NCI-H1105 (cell line): ENCODE measurements at places on chromosomes 3 and 15.
A peak's percentile ranks its signal among the peaks of the same experiment; 100 is the strongest.

GRCh38 chr15:61621146-61621545 is 392.0 kb upstream of the RORA start:
- DNase-seq: peak; percentile 33

DNA sequence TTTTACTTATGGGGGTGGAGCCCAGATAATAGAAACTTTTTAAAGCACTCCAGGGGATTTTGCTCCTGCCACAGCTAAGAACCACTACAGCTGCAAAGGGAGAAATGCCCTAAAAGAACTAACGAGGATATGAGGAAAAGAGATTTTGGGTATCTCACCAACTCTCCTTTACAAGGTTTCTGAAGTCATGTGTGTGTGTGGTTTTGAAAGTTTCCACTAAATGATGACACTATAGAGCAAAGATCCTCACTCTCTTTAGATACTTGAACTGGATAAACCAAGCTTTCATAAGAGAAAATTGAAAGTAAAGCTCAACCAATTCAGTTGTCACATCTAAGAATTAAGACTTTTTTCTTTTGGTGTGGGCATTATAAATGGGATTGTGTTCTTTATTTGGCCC is 455.3 kb upstream of the ALCAM start:
- DNase-seq: no peak

GRCh38 chr15:87374339-87374738 is 882.2 kb downstream of the NTRK3 start:
- DNase-seq: no peak

DNA sequence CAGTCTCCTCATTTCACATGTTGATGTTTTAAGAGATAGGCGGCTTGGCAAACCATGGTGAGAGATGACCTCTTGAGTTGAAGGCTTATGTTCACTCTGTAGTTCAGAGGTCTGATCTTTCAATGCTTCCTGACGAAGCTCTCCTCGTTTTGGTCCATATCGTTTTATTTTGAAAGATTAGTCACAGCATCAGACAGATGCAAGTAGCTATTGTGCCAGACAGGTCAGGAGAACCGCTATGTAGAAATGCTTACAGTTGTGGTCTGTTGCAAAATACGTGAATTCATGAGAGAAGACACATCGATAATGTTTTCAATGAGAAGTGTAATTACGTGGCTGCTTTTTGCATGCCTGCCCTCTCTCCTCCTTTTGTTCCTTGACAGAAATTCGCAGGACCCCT is 47.5 kb downstream of the CHL1 start:
- DNase-seq: no peak

DNA sequence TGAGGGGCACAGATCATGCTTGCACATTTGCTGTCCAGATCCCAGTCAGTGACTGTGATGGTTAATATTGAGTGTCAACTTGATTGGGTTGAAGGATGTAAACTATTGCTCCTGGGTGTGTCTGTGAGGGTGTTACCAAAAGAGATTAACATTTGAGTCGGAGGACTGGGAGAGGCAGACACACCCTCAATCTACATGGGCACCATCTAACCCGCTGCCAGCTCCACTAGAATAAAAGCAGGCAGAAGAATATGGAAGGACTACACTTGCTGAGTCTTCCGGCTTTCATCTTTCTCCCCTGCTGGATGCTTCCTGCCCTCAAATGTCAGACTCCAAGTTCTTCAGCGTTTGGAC is 5.1 kb downstream of the GP9 start:
- DNase-seq: no peak

GRCh38 chr15:40768521-40769273 is 1.1 kb upstream of the C15orf62 start:
- DNase-seq: no peak

GRCh38 chr15:57328479-57328878 is 47.8 kb upstream of the CGNL1 start:
- no peak for DNase-seq

DNA sequence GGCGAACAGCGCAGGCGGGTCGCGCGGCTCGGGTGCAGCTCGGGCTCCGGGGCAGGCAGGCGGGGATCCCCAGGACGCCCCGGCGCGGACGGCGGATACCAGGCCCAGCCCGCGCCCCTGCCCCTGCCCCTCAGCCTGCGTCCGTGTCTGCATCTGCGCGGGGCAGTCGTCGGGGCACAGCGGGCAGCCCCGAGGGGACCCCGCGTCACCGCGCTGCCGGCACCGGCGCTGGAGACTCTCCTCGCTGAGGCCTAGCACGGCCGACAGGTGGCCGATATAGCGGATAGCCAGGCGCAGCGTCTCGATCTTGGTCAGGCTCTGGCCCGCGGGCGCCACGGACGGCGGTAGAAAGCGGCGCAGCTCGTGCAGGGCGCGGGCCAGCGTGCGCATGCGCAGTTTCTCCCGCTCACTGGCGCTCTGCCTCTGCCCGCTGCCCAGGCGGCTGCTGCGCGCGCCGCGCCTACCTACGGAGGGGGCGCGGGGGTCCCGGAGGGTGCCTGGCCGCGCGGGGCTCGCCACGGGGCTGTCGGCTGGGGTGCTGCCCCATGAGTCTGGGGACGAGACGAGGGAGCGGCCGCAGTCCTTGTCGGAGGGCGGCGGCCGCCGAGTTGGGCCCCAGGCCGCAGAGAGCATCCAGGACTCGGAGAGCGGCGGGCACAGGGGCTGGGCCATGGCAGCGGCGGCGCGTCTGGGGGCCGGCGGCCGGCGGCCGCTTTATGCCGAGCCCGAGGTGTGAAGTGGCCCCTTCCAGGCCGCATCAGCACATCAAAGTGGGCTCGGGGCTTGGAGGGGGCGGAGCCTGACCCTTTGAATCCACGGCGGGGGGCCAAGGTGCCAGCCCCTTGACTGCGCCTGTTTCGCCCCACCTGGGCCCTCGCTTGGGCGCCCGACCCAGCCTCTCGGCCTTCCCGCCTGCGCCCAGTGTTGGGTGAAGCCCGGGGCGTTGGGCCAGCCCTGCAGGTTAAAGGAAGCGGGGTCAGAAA is at the start of gene MESP1:
Gene MESP1, minus strand, starts transcription at position 690 of the 983 bp plus-strand sequence. Its CDS starts 18 bp downstream, at position 672.
- DNase-seq: peak; percentile 74

GRCh38 chr3:13827256-13827655 is 52.6 kb downstream of the WNT7A start:
- no peak for DNase-seq

GRCh38 chr15:64209680-64210334 is 47.0 kb upstream of the PPIB start:
- peak; percentile 40 for DNase-seq

GRCh38 chr15:73030122-73030679 is 22.1 kb upstream of the NEO1 start:
- DNase-seq: no peak

- no peak for DNase-seq
These were observed 8.2 kb downstream of the PRKCD start for GRCh38 chr3:53169045-53169831.

GRCh38 chr3:48305396-48305795 is 28.1 kb downstream of the SPINK8 start:
- DNase-seq: no peak

DNA sequence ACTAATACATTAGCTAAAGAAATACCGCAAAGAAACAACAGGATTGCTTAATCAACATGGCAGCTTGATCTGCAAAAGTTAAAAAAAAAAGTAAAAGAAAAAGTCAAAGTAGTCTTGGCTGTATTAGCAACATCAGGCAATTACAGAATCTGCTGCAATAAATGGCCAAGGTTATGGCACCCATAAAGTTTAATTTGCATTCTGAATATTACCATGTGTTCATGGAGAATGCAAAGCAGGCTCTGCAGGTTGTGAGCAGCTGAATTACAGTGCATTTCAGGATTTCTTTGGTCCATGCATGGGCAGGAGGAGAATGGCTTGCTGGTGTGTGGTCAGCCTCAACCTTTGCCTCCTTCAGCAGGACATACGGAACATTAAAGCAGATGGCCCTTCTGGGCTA is 199.1 kb upstream of the AZI2 start:
- DNase-seq: no peak

- no peak for DNase-seq
These were observed 38.3 kb downstream of the CCNB2 start for GRCh38 chr15:59143281-59143680.

DNA sequence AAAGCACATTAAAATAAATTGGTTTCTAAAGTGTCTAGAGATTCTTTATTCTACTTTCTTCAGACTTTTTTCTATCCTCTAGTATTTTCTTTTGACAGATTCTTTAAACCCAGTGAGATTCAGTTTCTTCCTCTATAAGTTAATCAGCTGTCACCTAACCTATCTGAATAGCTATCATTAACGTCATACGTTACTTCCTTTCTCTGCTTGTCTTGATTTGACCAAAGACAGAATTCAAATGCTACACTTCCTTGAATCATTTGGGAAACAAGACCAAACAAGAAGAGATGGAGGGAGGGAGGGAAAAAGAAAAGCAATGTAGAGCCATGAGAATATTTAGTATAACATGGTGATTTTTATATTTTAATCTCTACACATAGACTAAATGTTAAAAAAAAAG is 235.2 kb downstream of the NAALADL2 start:
- no peak for DNase-seq
